WERI-Rb-1 (cell line): ENCODE measurements at places on chromosomes 4 and X.
A peak's percentile ranks its signal among the peaks of the same experiment; 100 is the strongest.

- DNase-seq = no peak
Measured at GRCh38 chr4:184978211-184978610, 40.1 kb upstream of the HELT start.

DNA sequence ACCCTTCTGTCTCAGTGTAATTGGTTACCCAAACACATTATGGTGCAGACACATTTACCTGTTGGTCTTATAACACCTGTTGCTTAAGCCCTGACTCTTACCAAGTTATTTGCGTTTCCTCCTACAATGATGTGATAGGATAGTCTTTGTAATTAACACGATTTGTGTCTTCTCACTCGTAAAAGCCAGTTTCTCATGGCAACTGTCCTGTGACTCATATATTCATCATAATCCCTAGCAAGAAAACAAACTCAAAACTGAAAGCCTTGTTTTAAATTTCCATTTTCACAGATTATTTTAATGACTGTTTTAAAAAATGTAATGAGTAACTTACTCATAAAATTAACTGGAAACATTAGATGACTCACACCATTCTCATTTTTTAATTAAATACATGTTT is 495.2 kb downstream of the NLGN4X start:
- DNase-seq = no peak

GRCh38 chr4:26052663-26053541 is 138.9 kb downstream of the SMIM20 start:
- DNase-seq = peak; percentile 25

DNA sequence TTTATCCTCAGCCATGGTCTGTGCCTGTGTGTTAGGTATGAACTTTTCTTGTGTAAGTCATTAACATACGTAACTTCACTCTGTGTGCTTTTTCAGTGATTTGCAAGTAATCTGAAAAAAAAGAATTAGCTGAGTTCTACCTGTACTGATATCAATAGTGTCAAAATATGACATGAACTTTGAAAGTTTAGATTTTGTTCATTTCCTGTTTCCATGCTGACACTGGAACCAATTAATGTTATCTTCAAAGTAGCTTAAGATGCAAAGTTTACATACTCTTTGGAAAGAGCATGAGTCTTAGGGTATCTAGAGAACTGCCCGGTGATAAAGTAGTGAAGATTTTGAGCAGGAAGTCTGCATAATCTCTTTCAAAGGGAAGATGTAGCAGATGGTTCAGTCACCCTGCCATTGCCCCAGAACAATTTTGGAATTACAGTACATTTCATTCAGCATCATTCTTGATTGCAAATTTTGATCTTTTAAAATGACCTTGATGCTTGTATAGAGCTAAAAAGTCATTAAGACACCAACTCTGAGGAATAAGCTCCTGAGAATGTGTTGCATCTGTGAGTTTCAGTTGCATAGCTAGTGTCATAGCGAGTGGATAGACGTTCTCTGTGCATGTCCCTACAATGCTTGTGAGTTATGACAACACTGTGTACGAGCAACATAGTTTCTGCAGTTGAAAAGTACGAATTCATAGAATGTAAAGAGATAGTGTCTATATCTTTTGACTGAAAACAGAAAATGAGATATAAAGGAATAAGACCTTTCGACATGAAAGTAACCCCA is 130.5 kb downstream of the PTTG2 start:
- DNase-seq = no peak

DNA sequence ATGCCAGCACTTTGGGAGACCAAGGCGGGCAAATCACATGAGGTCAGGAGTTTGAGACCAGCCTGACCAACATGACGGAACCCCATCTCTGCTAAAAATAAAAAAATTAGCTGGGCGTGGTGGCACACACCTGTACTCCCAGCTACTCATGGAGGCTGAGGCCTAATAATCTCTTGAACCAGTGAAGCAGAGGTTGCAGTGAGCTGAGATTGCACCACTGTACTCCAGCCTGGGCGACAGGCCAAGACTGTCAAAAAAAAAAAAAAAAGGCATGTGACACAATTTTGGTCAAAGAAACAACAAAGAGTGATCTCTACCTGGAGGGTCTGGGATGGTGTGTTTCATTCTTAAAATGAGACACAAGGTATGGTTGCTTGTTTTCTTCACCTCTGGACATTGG is 188.2 kb upstream of the HS3ST1 start:
- no peak for DNase-seq

GRCh38 chrX:78693536-78693935 is 34.4 kb upstream of the RTL3 start:
- DNase-seq = no peak

GRCh38 chrX:53088136-53088974 is 5.6 kb upstream of the KANTR start:
- DNase-seq = peak; percentile 84

DNA sequence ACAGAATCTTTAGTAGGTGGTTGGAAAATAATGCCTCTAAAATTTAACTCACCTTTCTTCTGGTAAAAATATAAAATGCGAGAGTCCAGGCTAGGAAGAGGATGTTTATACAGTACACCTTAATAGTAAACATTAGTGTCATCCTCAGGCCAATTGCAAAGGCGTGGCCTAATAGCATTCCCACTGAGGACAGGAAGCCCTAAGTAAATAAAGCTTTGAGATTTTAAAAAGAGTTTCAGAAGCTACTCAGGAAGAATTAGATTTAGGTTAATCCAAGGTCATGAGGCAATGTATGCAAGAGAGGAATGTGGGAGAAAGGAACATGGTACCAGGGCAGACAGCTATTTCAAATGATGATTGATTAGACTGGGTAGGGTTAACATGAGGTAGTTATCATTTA is 49.5 kb downstream of the RPGR start:
- no peak for DNase-seq

DNA sequence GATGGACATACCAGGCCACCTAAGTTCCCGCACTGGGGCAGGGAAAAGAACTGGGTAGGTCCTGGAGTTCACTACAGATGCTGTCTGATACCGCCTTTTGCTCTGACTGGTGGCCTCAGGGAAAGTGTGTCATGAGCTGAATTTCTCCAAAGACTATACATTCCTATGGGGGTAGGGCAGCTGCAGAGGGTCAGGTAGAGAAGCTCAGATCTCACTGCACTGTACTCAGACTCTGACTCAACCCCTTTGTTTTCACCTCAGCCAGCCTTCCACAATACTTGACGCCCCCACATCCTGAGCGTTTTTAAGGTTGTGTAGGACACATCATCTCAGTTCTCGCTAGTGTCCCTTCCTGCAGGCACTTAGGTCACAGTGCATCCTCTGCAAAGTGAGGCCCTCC is 7.8 kb downstream of the GATB start:
- no peak for DNase-seq

DNA sequence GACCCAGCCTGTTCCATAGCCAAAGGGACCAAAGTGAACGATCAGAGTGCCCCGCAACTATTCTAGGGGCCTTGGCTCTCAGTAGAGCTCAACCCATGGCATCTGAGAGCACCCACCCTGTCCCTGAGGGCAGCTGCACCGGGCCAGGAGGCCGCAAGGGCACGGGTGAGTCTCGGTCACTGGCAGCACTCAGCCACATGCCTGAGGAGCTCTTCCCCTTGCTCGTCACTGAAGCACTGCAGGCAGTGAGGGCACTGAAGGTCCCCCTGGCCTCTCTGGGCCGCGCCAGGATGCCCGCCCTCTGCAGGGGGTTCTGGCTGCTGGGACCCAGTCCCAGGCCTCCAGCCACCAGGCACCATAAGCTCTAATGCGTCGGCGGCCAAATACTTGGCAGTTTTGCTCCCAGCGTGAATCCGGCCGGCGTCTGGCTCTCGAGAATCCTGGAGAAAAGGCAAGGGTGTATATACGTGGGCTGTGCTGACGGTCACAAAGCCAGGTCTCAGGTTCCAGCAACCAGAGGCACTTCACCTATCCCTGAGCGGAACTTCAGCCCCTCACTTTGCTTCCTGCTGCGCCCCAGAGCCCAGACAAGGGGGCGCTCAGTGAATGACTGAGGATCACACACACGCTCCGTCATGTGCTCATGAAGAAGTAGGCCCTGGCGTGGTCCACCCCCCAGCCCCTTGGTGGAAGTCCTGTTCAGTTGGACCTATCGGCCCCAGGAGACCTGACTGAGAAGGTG is 13.9 kb downstream of the TNIP2 start:
- no peak for DNase-seq

DNA sequence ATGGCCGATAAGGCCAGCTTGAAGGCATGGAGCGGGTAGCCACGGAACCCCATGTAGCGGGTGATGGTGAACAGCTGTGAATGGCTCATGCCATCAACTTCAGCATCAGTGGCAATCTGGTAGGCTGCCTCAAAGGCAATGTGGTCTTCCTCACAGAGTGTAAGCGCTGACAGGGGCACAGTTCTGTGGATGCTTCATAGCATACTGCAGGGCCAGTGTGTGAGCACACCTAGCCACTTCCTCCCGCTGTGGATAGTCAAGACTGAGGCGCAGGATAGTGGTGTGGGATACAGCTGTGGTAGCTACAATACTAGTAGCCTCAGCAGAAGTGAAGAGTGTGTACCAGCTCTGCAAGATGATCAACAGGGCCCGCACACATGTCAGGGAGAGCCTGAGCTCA is 40.5 kb downstream of the C4orf33 start:
- DNase-seq = no peak

- DNase-seq = no peak
Measured at GRCh38 chrX:16100673-16101072, 22.7 kb upstream of the GRPR start.

- no peak for DNase-seq
Measured at GRCh38 chr4:78704981-78705683, 71.0 kb upstream of the BMP2K start.

DNA sequence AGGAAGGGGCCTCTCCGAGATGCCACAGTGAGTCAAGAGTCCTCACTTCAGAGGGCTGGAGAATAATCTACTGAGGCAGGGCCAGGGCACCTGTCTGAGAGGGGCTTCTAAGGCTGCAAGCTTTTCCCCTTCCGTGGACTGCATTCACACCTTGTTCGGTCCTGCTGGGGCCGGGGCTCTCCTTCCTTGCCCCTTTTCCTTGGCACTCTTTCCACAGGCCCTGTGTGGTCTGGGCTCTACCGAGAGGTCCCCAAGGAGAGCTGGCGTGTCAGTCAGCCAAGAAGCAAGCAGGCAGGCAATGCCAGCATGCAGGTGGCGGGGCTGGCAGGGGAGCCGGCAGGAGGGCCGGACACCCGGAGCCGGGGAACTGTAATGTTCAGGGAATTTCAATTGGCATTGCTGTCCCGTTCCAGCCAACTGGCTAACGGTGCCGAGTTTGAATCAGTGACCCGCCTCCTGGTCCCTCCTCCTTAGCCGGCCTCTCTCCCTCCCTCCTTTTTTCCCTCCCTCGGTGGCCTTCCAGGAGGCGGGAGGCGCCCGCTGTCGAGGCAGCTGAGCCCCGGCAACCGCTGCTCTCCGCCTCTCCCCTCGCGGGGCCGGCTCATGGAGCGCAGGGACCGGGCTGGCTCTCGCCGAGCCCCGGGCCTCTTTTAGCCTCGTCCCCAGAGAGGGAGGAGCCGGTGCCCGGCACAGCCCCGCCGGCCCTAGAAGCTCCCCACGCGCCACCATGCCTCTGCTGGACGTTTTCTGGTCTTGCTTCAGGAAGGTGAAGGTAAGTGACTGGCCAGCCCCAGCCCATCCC is at the start of gene STARD8:
Gene STARD8, plus strand, starts transcription at position 511 of the 802 bp plus-strand sequence. Its CDS starts 217 bp downstream, at position 728.
- peak; percentile 41 for DNase-seq

DNA sequence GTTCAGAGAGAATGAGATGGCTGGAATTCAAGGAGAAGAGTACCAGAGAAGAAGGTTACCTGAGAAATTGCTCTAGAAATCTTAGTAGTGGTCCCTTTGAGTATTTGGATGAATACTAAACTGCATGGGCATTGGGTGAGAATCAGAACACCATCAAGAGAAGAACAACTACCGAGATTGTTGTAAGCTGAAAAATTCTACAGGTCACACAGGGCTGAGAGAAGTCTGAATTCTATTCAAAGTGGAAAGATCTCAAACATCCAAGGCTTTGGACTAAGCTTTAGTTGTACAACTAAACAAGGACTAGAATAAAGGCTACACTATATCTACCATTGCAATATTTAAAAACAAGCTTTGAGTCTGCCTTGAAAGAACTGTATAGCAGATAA is 40.8 kb downstream of the LRBA start:
- no peak for DNase-seq

- DNase-seq = no peak
Measured at GRCh38 chr4:42280327-42281095, 116.8 kb upstream of the SHISA3 start.

- no peak for DNase-seq
Measured at GRCh38 chr4:3280466-3280865, 12.4 kb upstream of the RGS12 start.

- no peak for DNase-seq
Measured at GRCh38 chr4:53832549-53832948, 231.9 kb downstream of the CHIC2 start.
